Left ventricle myocardium inferior (tissue), 1 donor: ENCODE measurements at places on chromosomes 11 and 22. TPM values are rescaled to one million over a fixed set of nuclear protein-coding genes. Genes with fewer than 3 reads are reported as not detected.

Gene RNH1
- 142 TPM for total RNA-seq

Gene TSPAN32
- total RNA-seq = 27.1 TPM

Gene OR51B5
- not detected for total RNA-seq

Gene CD3D
- total RNA-seq = not detected

Gene BTBD18
- total RNA-seq = not detected

- peaks cover 12% of the 10 kb centered on the region for H3K27me3 ChIP-seq
- no peaks in the 10 kb centered on the region for H3K4me1 ChIP-seq
- H3K4me3 ChIP-seq = no peak overlapping the region
- no peak for DNase-seq
Observed at GRCh38 chr22:22687638-22688500, 43.5 kb downstream of the GGTLC2 start.

GRCh38 chr11:73177778-73178539 is 35.8 kb upstream of the FCHSD2 start:
- H3K4me1 ChIP-seq = peaks cover 71% of the 10 kb centered on the region
- H3K27me3 ChIP-seq = no peaks in the 10 kb centered on the region
- DNase-seq = peak; percentile 84
- H3K36me3 ChIP-seq = no peaks in the 10 kb centered on the region
- peak overlapping the region; percentile 11 for H3K4me3 ChIP-seq

GRCh38 chr11:70304208-70304603 is 33.7 kb downstream of the PPFIA1 start:
- DNase-seq = no peak
- peaks cover 14% of the 10 kb centered on the region for H3K36me3 ChIP-seq
- peaks cover 27% of the 10 kb centered on the region for H3K4me1 ChIP-seq
- H3K27me3 ChIP-seq = no peaks in the 10 kb centered on the region
- H3K27ac ChIP-seq = no peak overlapping the region

DNA sequence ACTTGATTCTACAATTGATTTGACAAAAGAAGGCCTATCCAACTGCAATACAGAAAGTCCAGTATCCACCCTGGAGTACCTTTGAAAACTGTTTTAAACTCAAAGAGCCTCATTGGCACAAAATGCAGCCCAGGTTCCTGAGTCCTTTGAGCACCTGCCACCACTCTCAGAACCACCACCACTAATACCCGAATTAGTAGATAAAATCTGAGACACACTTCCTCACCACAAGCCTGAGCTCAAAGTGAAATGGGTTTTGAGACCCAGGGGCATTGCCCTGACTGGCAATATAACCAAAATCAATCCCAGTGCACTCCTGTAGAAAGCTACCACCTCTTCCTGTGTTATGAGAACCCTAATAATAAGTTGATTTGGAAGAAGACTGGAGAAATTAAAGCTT is 215.7 kb downstream of the CSNK2A3 start:
- DNase-seq = no peak
- no peak overlapping the region for H3K27ac ChIP-seq
- no peaks in the 10 kb centered on the region for H3K36me3 ChIP-seq
- no peak overlapping the region for H3K4me3 ChIP-seq
- no peaks in the 10 kb centered on the region for H3K27me3 ChIP-seq

DNA sequence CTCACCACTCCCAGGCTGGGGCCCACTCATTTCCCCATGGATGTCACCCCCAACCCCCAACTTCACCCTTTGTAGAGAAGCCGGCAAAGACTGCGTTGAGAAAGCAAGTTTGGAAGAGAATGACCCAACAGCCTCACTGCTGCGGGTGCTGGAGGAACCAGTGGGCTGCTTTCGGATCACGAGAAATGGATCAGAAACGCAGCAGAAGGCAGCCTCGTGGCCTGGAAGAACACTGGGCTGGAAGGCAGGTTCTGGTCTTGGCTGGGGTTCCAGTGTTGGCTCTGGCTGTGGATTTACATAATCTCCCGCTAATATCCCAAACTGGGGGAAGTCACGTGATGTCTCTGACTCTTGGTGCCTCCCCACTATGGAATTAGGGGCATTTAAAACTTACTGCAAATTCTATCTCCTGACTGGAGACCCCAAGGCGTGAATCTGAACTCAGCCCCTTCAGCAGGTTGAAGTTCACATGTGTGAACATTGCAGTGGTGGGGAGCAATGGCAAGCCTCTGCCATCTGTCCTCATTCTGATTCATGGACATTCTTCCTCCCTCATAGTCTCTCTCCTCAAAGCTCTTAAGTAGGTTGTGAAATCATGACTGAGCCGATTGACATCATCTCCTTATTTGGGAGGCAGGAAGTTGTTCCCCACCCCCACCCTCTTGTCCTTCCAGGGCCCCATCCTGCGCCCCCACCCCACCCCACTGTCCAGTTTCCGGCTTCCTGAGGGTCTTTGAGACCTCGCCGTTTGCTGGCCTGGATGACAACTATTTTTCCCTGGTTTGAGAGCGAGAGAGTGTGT is 37.0 kb upstream of the TIMP3 start:
- peak overlapping the region; percentile 82 for H3K27ac ChIP-seq
- no peak overlapping the region for H3K4me3 ChIP-seq
- no peaks in the 10 kb centered on the region for H3K36me3 ChIP-seq
- H3K27me3 ChIP-seq = no peaks in the 10 kb centered on the region
- DNase-seq = peak; percentile 65

DNA sequence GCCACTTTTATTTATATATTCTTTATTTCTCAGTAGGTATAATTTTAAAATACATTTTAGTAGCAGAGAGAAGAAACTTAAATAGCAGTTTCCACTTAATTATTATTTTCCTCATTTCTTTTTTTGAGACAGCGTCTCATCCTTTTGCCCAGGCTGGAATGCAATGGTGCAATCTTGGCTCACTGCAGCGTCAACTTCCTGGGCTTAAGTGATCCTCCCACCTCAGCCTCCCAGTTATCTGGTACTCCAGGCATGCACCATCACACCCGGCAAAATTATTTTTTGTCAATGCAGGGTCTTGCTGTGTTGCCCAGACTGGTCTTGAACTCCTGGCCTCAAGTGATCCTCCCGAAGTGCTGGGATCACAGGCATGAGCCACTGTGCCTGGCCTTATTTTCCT is 38.3 kb downstream of the ATG13 start:
- H3K27me3 ChIP-seq = no peaks in the 10 kb centered on the region
- H3K4me3 ChIP-seq = no peak overlapping the region
- peak overlapping the region; percentile 88 for H3K27ac ChIP-seq
- DNase-seq = no peak
- H3K36me3 ChIP-seq = peaks cover 95% of the 10 kb centered on the region

DNA sequence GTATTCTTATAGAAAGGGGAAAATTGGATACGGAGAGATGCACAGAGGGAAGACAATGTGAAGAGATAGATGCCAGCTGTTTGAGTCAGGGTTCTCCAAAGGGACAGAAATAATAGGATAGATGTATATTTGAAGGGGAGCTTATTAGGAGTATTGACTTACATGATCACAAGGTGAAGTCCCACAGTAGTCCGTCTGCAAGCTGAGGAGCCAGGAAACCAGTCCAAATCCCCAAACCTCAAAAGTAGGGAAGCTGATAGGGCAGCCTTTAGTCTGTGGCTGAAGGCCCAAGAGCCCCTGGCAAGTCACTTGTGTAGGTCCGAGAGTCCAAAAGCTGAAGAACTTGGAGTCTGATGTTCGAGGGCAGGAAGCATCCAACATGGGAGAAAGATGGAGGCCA is 569.6 kb upstream of the LARGE1 start:
- no peaks in the 10 kb centered on the region for H3K36me3 ChIP-seq
- peaks cover 10% of the 10 kb centered on the region for H3K27me3 ChIP-seq
- no peak overlapping the region for H3K27ac ChIP-seq
- H3K4me1 ChIP-seq = no peaks in the 10 kb centered on the region
- no peak overlapping the region for H3K4me3 ChIP-seq

- no peaks in the 10 kb centered on the region for H3K27me3 ChIP-seq
- no peak for DNase-seq
- H3K27ac ChIP-seq = peak overlapping the region; percentile 10
Observed at GRCh38 chr11:9681583-9682372, 17.9 kb downstream of the SWAP70 start.

DNA sequence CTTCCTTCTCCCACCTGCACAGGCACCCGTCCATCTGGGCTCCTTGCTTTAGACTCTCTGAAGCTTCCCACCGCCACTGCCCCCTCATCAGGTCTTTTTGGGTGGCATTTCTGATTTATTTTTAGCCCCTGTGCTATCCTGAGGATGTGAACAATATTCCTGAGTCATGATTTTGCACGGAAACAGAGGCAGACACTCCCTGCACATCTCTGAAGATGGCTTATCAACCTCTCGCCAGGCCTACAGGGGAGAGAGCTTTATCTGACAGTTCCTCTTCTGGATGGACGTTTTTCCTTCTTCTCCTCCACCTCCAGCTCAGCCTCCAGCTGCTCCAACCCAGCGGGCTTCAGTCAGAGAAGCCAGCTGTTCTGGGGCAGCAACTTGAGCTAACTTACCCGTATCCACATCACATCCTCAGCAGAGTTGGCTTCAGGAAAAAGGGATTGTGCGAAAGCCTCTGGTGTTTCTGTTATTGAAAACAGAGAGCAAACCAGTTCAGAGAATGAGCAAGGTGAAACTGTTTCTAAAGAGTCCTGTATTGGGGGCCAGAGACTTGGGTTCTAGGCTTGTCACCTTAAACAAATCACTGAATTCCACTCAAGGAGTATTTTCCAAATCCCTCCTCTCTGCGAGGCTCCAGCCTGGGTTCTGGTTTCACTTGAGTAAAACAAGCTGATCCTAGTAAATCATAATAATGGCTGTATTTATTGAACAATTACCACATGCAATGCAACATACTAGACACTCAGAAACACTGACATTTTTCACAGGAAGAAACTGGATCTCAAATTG is 33.1 kb upstream of the ETS1 start:
- no peak for DNase-seq
- H3K27me3 ChIP-seq = no peaks in the 10 kb centered on the region
- H3K36me3 ChIP-seq = no peaks in the 10 kb centered on the region
- peak overlapping the region; percentile 60 for H3K27ac ChIP-seq
- peak overlapping the region; percentile 38 for H3K4me3 ChIP-seq
- peaks cover 29% of the 10 kb centered on the region for H3K4me1 ChIP-seq

DNA sequence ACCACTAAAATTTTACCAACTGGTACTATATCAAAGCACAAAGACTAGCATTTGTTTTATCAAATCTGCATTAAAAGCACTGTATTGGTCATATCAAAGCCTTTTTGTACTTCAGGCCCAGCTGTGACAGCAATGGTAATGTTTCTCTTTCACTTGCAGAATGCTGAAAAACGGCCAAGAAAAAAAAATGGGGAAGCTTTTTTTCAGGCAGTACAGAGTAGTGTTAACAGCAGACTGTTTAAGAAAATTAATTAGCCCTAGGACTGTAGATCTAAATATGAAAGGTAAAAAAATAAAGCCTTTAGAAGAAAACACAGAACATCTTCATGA is 33.3 kb downstream of the DENND5A start:
- no peaks in the 10 kb centered on the region for H3K27me3 ChIP-seq
- DNase-seq = no peak
- H3K4me1 ChIP-seq = peaks cover 65% of the 10 kb centered on the region
- peak overlapping the region; percentile 83 for H3K27ac ChIP-seq
